ENCODE measurements at places on chromosomes 3 and 15.

GRCh38 chr15:60932051-60932915, 296.8 kb downstream of the RORA start:
- DNase-seq, result no peak

DNA sequence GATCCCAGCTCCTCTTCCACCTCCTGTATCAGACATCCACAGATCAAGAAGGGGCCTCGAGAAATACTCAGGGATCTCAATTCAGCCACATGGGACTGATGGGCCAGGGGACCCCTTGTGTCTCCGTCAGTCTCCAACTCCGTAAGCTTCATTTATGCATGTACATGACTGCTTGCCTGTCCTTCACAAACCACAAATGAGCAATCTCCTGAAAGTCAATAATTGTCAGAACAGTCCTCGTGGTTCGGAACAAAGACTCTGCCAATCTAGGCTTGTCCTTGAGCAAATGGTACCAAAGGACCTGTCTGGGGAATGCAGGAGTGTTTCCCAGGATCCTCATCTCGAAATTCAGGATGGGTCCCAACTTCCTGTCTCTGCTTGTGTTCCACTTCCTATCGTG, 20.8 kb downstream of the SLC12A8 start:
- DNase-seq, result no peak

- DNase-seq, result no peak
These were observed 86.4 kb upstream of the ANKRD28 start for GRCh38 chr3:15884132-15884531.

- DNase-seq, result no peak
These were observed 14.9 kb downstream of the PLEKHO2 start for GRCh38 chr15:64856429-64857145.

- DNase-seq, result no peak
These were observed 461.6 kb downstream of the WDR72 start for GRCh38 chr15:53297828-53298227.

GRCh38 chr15:57526076-57526475, 65.6 kb upstream of the MYZAP start:
- DNase-seq, result no peak

DNA sequence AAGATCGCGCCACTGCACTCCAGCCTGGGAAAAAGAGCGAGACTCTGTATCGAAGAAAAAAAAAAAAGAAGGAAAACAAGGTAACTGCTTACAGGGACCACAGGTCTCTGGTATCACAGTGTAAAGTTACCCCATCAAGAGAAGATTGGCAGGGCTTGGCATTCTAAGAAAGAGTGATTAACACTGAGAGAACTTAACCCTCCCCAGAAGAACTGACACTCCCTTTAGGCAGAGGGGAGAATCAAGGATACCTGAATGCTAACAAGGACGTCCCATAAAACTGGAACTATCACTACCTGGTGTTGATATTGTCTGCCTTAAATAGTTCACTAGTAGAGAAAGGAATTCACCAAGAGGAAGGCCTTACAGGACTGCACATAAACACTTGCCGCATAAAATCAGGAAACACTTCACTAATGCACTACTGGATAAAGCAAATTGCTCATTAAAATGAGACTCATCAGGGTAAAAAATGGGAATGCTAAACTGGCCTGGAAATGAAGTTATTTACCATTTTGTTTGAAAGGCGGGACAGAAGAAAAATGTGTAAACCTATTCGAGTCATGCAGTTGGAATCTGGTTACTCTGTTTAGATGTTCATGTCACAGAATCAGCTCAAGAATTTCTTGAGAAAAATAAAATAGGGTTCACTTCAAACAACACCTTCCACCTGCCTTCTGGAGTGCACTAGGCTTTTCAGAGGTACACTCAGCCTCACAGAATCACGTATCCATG, 121.6 kb downstream of the FOXP1 start:
- no peak for DNase-seq

DNA sequence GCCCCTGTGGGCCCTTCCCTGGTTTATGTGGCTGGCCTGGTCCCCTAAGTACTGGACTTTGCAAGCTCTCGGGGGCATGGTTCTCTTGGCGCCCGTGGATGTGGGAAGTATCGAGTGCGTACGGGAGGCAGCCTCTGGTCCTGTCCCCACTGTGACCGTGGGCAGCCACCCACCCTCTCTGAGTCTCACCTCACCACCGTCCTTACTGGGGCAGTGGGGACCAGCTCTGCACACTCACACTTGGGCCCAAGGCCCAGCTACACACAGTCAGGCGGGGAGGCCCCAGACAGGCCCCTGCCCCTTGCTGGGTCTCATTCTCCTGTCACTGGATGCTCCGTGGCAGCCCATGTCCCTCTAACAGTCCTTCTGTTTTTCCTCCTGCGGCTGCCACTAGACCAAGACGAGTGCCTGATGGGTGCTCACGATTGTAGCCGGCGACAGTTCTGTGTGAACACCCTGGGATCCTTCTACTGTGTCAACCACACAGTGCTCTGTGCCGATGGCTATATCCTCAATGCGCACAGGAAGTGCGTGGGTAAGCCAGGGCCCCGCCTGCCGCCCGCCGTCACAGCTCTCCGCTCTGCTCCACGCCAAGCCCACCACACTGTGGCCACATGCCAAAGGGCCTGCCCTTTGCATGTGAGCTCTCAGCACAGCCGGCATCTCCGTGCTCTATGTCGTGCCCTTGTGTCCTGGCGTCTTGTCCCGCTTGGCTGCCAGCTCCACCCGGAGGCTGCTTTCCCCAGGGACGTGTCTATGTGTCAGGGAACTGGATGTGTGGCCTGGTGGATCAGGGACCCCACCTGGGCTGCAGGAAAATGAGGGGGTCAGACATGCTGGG, 72.7 kb downstream of the FBLN2 start:
- no peak for DNase-seq

GRCh38 chr3:109059264-109059663, 58.7 kb downstream of the MORC1 start:
- no peak for DNase-seq

GRCh38 chr15:83372434-83372891, 74.7 kb upstream of the SH3GL3 start:
- DNase-seq, result no peak

DNA sequence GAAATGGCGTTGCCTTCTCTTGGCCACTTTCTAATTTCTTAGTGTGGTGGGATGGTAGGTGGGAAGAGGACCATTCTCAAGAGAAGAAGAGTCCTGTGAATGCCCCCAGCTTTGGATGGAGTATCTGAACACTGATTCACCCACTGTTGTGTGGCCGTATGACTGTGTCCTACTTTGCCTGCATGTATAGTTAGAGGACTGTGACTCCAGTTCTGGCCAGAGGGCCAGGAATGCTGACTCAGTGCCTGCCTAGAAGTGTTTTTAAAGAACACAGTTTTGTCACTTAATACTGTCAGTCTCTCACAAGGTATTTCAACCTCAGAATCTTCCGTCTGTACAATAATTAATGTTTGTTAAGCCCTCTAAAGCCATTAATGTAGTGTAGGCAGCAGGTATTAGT, 2.1 kb downstream of the SEC61A1 start:
- DNase-seq, result no peak

Data from LNCaP clone FGC (cell line).